ENCODE measurements at places on chromosomes 2 and 18.

- no peak for DNase-seq
Observed at GRCh38 chr18:76565238-76566173, 70.5 kb upstream of the ZNF516 start.

DNA sequence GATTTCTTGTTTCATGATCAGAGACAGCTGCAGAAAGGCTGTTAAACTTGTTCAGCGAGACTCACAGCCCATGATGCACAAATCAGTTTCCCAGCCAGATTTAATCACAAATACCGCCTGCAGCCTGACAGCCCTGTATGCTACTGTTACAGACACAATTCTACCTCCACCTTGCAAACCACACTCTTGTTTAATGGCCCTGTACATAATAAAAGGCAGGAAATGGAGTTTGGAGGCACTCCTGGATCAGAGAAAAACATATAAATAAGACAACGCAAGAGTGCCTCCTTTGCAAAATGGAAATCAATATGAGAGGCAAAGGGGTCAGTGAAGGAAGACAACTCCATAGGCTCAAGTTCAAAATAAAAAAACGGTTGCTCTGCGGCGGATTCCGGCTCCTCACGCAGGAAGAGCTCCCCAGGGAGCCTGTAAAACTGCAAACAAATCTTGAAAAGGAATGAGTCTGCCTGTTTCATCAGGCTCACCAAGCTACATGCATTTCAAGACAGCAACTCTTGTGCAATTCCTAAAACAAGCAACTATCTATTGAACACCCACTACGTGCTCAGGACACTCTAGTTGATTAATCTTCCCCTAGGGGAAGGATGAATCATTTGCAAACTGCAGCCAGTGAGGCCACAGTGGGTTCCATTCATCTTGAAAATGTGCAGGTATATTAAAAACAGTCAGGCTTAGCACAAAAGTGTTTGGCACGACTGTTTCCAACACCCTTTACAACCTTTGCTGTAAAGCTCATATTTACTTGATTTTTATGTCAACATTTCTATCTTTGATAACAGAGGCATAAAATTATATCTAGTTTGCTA lies 37.5 kb downstream of the TBC1D8 start:
- DNase-seq, result no peak

DNA sequence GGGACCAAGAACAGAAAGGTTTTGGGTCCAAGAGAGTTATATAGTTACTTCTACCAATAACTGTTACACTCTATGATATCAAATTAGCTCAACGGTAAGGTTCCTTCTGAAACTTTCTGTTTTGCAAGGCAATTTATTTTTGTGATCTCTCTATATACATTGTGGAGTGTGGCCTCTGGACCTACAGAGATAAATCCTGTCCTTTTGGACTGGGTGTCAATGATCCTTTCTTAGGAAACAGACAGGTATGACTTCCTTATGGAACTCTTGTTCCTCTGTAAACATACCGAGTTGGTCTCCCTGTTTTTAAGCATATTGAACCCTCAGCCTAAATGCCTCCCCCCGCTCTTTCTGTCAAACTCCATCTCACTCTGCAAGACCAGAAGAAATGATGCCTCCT lies 1117.8 kb downstream of the BCL11A start:
- no peak for DNase-seq

- DNase-seq, result no peak
Observed at GRCh38 chr2:8406271-8406670, 275.6 kb upstream of the ID2 start.

- peak; percentile 48 for DNase-seq
Observed at GRCh38 chr2:134679745-134680144, 39.1 kb downstream of the TMEM163 start.

All from activated T-cell treated with anti-CD3 and anti-CD28 coated beads, Interleukin-2, amount 50 U/mL, for 1 hour (primary cell).